ENCODE measurements at places on chromosomes 6 and 20.
A peak's percentile ranks its signal among the peaks of the same experiment; 100 is the strongest.

GRCh38 chr6:55388211-55388610, 60.9 kb downstream of the GFRAL start:
- no peak for DNase-seq

DNA sequence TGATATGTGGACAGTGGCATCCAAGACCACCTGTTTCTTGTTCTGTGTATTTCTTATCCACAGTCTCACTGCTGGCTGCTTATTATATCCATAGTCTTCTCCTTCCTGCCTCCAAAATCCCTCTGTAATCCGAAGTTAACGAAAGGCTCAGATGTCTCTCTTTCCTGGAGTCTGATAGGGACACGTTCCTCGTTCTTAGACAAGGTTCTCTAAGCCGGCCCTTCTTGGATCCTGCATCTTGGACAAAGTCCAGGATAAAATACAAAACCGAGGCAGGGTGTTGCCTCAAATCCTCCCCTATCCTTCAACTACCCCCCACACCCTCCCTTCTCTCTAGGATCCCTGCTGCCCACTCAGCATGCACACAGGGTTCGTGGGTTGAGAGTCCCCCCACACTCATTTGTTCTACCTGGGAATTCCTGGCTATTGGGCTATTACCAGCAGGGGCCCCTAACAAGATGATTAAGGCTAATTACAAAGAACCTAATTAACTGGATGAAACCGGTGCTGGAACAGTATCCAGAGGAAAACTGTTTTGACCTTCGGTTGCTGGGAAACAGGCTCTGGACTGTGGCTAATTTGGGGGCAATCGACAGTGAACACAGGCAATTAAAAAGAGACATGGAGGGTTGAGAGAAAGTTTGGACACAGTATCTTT, 32.7 kb upstream of the MRPS10 start:
- DNase-seq: no peak

GRCh38 chr6:28709478-28710349, 184.0 kb downstream of the GPX5 start:
- DNase-seq: no peak

DNA sequence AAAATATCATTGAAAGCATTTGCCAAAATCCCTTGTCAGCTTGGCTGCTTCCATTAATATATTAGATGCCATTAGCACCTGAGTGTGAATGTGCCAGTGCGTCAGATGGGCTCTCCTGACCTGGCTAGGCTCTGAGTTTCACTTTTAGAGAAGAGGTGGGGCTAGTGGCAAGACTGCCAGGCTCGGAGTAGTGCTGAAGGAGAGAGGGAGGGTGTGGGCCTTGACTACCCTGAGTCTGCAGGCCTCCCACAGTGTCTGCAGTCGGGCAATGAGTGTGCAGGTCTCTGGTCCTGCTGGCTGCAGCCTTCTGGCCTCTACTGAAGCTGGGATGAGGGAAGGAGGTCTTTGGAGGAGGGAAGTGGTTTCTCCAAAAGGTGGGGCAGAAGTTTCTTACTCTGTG, 34.6 kb upstream of the PNPLA1 start:
- no peak for DNase-seq

DNA sequence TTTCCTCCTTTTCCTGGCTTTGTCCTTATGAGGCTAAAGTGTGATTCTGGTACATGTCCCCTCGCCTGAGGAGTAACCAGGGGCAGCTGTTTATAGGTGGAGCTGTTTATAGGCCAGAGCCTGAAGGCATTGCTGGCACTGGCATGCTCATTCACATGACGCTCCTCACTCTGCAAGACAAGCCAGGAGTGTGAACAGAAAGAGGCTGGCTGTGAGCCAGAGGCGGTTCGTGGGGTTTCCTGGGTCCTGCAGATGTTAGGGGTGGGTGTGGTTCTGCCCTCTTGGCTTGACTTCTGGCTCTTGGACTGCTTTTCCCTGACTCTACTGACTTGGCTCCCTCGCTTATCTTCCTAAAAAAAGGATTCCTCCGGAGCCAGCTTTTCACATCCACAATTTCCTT, 12.8 kb upstream of the MDFI start:
- DNase-seq: no peak

DNA sequence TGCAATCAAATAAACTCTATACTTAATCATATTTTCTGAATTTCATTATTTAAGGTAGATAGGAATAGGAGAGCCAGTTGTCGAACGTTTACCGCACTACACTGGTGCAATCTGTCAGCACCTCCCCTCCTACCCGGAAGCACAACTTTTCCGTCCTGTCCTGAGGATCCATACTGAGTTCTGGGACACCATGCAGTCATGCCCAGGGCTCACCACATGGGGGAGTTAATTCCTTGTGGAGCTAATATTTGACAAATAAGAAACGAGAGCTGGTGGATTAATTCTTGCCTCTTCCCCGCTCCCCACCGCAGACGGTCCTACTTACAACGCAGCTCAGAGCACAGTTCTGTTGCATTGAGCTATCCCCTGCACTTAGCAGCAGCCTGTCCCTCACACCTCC, 107.7 kb upstream of the RALGAPA2 start:
- peak; percentile 13 for DNase-seq

DNA sequence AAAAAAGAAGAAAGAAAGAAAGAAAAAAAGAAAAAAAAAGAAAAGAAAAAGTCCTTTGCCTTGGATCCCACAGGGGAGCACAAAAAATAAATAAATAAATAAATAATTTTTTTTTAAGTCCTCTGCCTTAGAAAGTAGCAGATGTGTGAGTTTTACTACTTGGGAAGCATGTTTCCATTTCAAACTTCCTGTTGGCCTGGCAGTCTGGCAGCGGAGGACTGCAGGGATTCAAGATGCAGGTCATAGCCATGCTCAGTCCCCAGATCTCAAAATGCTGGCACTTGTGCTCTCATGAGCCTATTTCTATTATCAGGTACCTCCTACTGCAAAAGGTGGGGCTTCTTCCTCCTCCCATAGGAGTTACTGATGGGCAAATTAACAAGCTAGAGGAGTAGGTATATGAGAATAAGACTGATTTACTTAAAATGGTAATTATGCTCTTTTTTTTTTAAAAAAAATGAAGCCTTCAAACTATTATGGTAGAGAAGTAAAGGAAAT, 54.2 kb upstream of the MAP7 start:
- DNase-seq: no peak

GRCh38 chr6:104814743-104815142, 45.0 kb downstream of the HACE1 start:
- no peak for DNase-seq

DNA sequence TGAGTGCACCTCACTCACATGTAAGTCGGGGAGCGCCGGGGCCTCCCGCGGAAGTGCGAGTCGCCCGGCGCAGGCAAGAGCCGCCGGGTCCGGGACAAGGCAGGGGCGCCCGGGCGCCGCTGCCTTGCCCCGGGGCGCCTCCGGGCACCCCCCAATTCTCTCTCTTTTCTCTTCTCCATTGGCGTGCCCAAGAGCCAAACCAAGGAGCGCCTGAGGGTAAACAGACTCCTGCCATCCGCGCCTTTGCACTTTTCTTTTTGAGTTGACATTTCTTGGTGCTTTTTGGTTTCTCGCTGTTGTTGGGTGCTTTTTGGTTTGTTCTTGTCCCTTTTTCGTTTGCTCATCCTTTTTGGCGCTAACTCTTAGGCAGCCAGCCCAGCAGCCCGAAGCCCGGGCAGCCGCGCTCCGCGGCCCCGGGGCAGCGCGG, 36.8 kb downstream of the GNAS start:
- no peak for DNase-seq

DNA sequence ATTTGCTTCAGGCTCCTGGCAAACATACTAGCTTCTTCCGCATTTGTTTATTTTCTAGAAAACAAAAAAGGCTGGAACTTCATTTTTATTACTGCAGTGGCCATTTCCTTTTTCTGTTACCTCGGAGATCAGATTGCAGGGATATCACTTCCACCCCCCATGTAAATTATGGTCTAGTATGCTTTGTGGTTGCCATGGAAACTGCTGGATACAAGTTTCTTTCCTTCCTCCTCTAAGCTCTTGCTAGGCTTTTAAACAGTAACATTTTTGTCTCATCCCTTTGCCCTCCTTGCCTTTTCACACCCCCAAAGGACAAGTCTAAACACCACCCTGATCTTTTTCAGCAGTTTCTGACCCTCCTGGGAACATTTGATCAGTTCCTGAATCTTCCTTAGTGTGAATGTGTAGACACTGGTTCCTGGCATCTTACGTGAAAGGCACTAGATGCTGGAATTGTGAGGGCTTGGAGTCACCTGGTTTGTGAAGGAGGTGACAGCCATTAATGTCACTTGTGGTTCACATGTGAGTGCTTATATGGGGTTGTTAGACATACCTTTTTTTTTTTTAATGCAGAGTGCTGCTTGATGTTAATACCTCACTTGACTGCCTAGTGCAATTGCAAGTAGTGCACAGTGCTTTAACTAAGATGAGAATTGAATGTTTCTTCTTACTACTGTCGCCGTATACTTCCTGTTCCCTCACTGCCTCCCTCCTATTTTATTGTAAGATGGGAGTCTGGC, 181.6 kb downstream of the JARID2 start:
- DNase-seq: no peak

DNA sequence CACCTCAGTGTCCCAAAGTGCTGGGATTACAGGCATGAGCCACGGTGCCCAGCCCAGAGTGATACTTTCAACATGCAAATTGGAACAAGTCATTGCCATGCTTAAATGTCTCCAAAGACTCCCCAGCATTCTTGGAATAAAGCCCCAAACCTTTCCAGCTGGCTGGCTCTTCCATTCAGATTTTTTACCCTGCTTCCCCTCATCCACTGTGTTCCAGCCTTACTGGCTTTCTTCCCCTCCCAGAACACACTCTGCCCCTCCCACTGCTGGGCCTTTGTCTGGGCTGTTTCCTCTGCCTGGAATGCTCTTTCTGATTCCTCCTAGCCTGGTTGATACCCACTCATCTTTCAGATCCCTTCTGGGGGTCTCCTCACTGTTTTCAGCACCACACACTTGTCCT, 40.1 kb upstream of the NNAT start:
- DNase-seq: no peak

DNA sequence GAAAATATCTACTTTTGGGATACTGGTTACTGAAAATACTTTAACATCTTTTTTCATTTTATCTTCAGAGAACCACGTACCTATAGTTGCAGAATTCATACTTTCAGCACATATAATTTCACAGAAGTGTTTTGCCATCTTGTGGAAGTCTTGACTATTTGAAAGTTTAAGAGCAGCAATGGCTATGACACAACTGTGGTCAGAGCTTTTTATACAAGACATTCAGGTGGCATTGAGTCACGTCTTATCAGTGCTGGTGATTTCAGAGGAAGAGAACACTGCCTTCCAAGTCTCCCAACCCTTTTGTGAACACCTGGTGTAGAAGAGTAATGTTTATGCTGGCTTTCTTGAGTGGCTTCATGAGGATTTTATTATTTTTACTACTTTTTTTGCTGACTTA, 171.6 kb downstream of the ARID1B start:
- no peak for DNase-seq

- no peak for DNase-seq
These were observed 11.2 kb upstream of the MC3R start for GRCh38 chr20:56237335-56237734.

GRCh38 chr6:5507131-5507681, 245.9 kb downstream of the FARS2 start:
- no peak for DNase-seq

DNA sequence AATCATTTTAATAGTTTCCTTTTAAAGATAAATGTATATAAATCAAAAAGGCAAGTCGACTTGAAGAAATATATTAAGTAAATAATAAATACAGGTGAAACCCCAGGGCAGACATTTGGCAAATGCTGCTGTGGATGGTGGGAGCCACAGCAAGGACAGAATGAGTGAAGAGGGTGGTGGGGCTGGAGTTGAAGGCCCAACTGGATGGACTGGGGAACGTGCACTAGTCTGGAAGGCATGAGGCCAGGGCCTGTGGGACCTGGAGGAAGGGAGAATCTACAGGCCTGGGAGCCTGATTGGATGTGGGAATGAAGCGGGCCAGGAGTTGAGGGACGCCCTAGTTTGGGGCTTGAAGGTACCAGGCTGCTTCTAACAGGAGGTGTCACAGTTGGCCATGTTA, 30.6 kb upstream of the BLCAP start:
- no peak for DNase-seq

- no peak for DNase-seq
These were observed 21.7 kb downstream of the CPXM1 start for GRCh38 chr20:2778602-2779321.

- DNase-seq: no peak
These were observed 51.4 kb downstream of the JPH2 start for GRCh38 chr20:44135417-44136204.

DNA sequence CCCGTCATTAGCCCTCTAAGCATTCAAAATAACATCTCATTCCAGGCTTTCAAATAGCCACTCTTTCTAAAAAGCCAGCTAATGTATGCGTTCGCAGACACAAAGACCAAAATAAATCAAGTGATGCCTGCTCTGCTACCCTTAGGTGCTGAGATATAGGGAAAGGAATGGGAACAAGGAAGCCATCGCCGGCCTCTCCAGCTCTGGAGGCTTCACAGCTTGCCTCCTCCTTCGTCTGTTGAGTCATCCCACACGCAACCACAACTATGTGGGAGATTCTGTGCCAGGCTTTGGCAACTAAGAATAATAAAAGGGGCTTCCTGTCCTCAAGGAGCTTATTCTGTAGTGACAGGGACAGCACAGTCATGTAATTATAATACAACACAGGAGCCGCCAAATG, 27.3 kb upstream of the SLC22A23 start:
- no peak for DNase-seq

GRCh38 chr20:52493171-52493721, 301.7 kb upstream of the ZFP64 start:
- DNase-seq: no peak

GRCh38 chr6:135054226-135054568, 425 bp downstream of the HBS1L start:
- DNase-seq: no peak

DNA sequence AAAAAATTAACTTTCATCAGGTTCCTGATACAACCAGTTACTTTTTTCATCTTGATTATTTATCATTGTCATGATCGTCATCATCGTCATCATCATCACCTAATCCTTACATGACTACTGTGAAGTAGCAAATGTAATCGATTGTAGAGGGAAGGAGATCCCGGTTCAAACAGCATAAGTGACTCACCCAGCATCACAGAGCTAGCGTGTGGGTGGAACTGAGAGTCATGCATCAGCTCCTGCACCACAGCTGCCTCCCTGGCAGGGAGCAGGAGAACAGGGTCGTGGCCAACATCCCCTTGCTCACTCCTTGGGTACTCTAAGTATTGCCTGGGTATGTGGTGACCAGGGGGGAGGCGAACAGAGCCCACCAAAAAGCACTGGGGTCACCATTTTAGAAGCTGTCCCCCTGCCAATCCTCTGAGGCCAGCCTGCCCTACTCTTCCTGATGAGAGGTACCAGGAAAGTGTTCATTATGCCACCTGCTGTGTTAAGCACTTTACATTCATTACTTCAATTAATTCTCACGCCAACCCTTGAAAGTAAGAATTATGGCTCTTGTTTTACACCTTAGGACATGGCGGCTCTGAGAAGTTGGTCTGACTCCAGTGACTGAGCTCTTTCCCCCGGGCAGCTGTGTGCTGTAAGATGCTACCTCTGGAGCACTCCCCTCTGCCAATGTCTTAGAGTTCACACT, 425.2 kb downstream of the CD83 start:
- DNase-seq: no peak
